ENCODE measurements at places on chromosomes 3 and 15. TPM values are rescaled to one million over a fixed set of nuclear protein-coding genes. Genes with fewer than 3 reads are reported as not detected.

DNA sequence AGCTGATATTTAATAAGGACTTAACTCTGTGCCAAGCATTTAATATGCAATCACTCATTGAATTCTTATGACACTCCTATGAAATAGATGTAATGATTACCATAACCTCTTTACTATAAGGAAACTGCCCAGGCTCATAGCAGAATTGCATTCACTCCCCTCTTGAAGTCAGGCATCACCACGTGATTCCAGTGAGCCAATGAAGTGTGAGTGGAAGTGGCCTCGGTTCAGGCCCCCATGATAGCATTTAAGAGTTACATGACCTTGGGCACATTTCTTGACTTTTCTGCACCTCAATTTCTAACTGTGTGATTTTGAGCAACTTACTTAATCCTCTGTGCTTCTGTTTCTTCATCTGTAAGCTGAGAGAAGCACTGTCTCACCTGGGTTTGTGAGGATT is 62.8 kb upstream of the CLDN18 start:
- DNase-seq = no peak

Gene FGF12
- 21.8 TPM for polyA plus RNA-seq

Gene CLDN18
- polyA plus RNA-seq = 0.01 TPM

- no peak for DNase-seq
Measured at GRCh38 chr3:29694783-29695182, 413.9 kb downstream of the RBMS3 start.

DNA sequence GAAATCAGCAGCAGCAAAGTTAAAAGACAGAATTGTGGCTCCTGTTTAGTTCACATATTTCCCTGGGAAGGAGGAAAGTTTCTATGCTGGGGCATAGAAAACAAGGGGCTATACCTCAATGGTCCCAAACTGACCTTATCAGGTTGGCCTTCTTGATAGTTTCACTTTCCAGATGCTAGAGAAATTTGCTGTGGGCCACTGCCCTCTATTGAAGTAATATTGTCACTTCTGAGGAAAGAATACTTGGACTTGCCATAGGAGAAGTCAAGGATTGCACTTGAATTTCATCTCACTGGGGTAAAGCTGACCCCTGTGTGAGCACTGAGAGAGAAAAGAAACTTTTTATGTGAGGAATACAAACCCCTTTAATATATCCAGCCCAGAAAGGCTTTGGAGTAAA is 49.3 kb upstream of the XCR1 start:
- DNase-seq = no peak

DNA sequence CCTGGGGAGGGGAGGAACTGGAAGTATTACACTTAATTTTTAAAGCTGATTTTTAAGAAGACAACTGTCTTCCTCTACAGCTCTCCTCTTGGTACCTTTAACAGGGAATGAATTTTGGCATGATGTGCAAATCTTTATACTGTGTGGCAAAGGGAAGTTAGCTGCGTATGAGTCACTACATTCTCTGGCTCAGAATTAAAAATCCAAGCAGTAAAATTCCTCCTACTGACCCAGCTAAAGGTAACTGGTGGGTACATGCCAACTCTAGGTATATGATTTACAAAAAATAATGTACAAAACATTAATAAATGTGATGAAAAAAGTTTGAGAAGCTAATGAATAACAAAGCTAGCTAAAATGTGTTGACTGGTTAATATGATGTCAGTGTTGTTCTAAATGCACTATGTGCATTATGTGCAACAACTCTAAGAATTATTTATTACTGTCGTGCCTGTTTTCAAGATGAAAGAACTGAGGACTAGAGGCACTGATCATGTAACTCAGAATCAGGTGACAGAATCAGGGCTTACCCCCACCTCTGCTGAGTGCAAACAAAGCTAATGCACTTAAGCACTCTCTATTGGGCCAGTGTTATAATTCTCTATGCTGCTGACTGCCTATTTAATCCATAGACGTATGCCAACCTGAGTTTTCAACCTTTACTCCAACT is 194.7 kb upstream of the CADPS start:
- DNase-seq = no peak

Gene RFT1
- polyA plus RNA-seq = 5.0 TPM
